ENCODE measurements at places on chromosomes 6 and 20.

DNA sequence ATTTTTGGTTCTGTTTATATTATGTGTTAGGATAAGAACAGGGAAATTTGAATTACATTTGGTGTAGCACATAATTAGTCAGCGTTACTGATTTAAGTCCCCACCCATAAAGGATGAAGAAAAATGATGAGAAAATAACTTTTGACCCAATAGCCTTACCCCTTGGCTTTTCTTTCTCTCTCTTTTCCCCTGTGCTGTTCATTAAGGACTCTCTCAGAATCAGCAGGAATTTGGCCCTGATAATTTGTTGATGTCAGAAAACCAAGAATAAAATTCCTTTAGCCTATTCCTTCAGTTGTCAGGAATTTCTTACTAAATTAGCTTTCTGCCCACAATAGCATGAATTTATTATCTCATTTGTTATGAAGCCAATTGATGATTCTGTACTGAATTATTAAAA lies 18.5 kb downstream of the PLCB1 start:
- no peak for DNase-seq

GRCh38 chr20:45012682-45013302 lies 46.5 kb downstream of the STK4 start:
- DNase-seq = no peak

GRCh38 chr6:108714766-108715414 lies 133.3 kb upstream of the ARMC2 start:
- no peak for DNase-seq

- no peak for DNase-seq
Measured at GRCh38 chr6:109298605-109299264, 83.5 kb downstream of the CD164 start.

DNA sequence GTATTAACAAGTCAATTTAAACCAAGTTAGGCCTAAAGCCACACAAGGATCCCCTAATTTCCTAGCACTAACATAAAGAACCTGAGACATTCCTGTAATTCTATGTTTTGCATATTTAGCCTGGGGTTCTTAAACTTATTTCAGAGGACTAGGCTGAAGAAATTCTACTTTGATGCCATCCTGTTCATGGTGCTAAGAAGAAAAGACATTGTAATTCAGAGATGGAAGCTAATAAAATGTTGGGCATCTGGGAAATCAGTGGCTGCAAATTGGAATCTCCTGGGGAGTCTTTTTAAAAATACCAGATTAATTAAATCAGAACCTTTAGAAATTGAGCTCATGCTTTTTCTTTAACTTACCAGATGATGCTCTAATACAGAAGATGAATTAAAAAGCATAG lies 26.2 kb upstream of the IRAK1BP1 start:
- DNase-seq = no peak

DNA sequence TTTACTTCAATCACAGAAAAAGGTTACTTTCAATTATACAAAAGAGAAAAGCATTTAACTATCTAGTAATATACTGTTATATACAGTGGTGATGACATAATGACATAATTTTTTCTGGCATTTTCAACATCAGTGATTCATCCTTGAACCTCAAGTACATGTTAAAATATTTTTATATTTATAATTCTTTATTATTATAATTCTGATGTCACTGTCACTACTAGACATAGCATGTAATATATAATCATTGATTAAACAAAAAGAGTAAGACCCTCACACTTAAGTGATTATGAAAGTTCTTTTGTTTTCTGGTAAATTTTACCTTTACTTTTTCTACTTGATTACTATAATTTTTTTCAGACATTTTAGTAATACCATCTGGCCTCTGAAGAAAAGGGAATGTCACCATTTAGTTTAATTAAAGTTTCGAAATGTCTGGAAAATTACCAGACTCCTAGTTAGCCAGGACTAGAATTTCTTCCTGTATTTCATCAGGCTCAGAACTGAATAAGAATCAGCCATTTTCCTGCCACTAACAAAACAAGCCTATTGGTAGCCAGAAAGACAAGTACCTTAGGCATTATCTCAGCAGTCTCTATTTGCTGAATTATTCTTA lies 71.5 kb downstream of the FILIP1 start:
- DNase-seq = no peak

GRCh38 chr6:81962198-81962597 lies 209.7 kb upstream of the TENT5A start:
- peak; percentile 41 for DNase-seq

- no peak for DNase-seq
Measured at GRCh38 chr6:159416891-159417560, 247.8 kb downstream of the FNDC1 start.

GRCh38 chr20:37643400-37643799 lies 50.4 kb upstream of the CTNNBL1 start:
- no peak for DNase-seq

DNA sequence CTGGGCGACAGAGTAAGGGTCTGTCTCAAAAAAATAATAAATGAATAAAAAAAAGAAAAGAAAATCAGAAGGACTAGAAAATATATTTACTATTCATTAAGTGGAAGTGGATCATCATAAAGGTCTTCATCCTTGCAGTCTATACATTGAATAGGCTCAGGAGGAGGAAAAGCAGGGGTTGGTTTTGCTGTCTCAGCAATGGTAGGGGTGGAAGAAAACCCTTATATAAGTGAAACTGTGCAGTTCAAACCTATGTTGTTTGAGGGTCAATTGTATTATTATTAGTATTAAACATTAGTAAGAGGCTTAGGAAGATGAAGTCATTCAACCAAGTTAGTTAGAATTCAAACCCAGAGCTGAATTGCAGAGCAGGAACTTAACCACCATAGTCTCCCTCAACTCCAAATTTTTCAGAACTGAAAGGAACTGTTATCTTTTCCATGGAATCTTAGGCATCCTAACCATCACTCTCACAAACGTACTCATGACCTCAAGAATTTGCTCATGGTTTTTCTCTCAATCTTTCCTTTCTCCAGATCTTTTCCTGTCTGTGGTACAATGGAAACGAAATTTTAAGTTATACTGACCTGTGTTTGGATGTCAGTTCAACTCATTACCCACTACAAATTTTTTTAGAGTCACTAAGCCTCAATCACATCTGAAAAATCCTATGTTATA lies 7.7 kb upstream of the SMIM13 start:
- no peak for DNase-seq

GRCh38 chr20:58907320-58908137 lies 55.0 kb downstream of the GNAS start:
- peak; percentile 96 for DNase-seq

DNA sequence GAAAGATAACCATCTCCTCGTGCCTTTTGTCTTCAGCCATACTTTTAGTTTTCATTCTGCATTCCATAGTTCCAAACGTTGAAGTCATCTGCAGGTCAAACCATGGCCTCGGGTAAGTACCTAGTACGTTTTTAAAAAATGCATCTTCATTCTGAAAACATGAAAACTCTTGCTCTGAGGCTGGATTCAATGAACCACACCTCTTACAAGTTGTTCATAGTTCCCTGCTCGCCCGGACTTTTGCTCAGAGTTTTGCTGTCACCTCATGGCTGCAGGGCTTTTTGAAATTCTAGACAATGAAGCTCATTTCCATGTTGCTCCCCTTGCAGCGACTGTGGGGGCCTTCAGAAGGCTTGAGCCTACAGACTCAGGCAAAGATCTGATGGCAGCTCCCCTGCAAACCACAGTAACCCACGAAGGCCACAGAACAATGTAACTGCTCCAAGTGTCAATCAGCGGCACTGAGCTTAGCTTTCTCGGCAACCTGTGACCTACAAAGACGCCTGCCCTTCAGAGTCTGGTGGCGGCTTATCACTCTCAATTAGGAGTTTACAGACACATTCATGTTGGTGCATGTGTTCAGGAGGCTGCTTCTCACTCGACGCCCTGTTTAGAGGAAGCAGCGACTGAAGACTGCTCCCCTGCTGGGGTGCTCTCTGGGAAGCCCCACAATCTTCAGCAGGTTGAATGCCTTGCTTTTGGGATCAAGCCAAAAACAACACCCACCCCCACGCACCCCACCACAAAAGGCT lies 61.2 kb downstream of the FOXC1 start:
- DNase-seq = no peak

DNA sequence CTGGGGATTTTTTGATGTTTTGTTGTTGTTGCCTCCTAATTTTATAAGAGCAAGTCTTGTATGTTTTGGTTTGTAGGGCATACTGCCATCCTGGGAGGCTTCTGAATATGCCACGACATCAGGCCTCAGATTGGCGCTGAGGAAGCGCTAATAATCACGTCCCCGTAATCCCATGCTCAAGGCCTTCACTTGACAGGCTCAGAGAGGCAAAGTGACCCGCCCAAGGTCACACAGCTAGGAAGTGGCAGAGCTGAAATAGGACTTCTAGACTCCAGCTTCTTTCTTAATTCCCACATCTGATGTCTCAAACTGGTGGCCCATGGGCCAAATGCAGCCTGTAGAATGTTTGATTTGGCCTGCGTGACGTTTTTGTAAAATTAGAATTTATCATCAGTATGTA lies 73.5 kb upstream of the PTPN1 start:
- DNase-seq = no peak

DNA sequence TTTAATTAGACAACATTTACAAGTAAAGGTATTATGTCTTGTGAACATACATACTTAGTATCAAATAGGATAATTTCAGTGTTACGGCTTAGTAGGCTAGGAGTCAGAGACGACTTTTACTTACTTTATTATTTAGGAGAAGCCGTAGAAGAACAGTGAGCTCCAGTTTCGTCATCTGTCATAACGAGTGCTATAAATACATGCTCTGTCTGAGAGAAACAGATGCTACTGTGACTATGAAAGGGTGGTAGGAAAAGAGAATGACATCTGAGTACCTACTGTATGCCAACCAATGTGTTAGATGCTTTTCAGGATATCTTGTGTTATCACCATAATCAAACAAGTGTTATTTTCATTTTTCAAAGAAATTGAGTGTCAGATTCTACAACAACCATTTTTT lies 119.0 kb downstream of the EYA4 start:
- no peak for DNase-seq

DNA sequence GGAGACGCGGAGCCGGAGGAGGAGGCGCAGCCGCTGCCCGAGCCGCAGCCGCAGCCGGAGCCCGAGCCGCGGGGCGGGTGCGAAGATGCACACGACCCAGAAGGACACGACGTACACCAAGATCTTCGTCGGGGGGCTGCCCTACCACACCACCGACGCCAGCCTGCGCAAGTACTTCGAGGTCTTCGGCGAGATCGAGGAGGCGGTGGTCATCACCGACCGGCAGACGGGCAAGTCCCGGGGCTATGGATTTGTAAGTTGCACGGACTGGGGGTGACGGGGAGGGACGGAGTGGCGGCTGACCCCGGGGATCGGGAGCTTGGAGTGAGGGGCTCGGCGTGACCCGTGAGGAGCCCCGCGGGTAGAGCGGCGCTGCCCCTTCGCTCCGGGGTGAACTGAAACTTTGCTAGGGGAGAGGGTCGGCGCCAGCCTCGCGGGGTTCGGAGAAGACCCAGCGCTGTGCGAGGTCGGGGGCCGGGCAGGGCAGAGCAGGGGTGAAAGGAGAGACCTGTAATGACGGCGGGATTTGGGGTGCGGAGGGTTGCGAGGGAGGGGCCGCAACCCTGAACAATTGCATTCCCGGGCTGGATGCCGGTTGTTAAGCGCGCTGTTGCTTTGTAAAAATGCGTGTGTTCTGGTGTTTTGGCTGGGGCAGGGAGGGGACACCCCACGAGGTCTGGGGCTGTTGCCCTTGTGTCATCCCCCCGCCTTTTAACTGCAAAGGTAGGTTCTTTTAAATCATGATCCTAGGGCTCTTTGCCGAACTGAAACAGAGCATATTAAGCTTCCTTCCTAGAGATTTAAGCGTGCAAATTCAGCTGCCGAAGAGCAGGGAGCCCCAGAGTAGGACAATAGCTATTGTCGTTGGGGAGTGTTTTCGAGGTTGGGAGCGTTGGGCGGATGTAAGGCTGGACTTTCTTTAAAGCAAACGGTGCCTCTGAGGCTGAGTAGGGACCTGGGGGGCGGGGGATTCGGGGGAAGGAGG lies 628 bp downstream of the RBM24 start:
- DNase-seq = no peak

- no peak for DNase-seq
Measured at GRCh38 chr6:30495993-30496392, 6.7 kb downstream of the HLA-E start.

GRCh38 chr6:108656836-108657235 lies 96.1 kb downstream of the FOXO3 start:
- no peak for DNase-seq

- peak; percentile 74 for DNase-seq
Measured at GRCh38 chr6:37033819-37034795, 28.7 kb downstream of the FGD2 start.
